Stimulated activated CD4-positive, alpha-beta T cell treated with anti-CD3 and anti-CD28 coated beads, Interleukin-12 subunit alpha, Interleukin-12 subunit beta, amount 100 ng/mL, for 4 hours (primary cell): ENCODE measurements at places on chromosomes 6 and 20.

DNA sequence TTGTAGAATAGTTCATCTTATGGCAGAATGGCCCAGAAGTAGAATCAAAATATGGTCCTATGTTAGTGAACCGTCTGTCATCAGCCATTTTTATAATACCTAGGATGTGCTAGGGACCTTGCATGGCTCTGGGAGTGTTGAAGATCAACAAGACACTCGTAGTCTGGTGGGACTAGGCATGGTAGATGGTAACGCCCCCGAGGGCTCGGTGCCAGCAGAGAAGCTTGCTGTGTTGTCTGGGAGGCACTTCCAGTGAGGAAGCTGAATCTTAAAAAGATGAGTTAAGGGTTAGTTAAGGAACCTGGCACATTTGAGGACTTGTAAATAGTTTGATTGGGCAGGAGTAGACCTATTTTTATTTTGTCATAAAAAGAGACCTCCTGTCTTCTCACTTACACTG is 82.4 kb downstream of the MAP3K4 start:
- DNase-seq: no peak

GRCh38 chr6:13767121-13767808 is 47.1 kb downstream of the MCUR1 start:
- peak; percentile 22 for DNase-seq

DNA sequence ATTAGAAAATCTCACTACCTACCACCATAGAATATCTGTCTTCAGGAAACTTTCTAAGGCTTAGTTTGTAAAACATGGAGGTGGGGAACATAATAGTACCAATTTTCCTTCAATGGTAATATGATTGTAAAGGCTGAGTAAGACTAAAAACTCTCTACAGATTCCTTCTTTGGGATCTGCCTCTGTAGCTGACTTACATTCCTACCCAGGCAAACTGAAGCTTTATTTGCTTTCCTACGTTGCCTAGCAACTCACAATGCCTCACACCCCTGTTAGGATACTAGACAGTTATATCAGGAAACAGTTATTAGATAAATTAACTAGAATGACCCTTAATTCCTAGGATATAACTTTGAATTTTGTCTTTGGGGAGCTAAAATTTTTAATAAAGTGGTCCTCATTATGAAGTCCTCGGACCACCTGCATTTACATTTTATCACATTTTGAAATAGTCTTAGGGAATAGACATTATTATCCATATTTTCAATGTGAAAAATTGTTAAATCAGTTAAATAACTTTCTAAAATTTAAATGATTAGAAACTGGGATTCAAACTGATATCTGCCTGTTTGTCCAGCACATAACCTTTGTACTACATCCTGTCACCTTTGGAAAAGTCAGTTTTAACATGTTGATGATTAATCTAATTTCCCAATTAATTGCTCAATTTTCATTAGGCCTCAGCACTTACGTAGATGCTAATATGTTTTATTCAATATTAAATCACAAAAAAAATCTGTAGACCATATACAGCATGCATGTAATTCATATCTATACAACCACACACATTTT is 591.4 kb downstream of the RNF144B start:
- DNase-seq: no peak

GRCh38 chr20:52010541-52010940 is 181.0 kb downstream of the ZFP64 start:
- no peak for DNase-seq

- no peak for DNase-seq
Observed at GRCh38 chr20:42005211-42005610, 387.0 kb upstream of the CHD6 start.

DNA sequence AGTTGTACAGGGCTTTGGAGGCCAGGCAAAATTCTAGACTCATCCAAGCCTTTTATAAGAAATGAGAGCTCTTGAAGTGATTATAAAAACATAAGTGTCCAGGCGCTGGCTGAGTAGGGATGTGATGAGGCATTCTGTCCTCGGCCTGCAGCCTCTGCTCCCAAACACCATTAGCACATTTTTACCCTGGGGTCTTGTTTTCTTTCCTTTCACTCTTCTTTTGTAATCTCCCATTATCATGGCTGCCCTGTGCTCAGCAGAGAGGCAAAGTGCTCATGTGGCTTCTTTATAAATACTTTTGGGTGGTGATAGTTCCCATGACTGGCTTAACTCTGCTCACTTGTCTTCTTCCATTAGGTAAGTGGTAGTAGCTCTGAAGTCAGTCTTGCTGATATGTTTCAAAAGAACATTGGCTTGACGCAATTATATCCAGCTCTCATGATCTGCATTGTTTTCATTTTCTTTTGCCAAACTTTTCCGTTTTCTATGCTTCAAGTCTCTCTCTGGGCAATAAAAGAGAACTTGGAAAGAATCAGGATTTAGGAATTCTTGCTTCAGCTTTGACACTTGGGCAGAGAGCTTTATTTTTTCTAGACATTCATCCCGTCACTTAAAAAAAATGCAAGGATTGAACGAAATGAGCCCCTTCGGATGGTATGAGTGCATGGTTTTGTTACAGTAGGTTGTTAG is 61.1 kb downstream of the CAP2 start:
- no peak for DNase-seq

GRCh38 chr6:110514818-110515217 is 38.4 kb upstream of the SLC22A16 start:
- DNase-seq: no peak

DNA sequence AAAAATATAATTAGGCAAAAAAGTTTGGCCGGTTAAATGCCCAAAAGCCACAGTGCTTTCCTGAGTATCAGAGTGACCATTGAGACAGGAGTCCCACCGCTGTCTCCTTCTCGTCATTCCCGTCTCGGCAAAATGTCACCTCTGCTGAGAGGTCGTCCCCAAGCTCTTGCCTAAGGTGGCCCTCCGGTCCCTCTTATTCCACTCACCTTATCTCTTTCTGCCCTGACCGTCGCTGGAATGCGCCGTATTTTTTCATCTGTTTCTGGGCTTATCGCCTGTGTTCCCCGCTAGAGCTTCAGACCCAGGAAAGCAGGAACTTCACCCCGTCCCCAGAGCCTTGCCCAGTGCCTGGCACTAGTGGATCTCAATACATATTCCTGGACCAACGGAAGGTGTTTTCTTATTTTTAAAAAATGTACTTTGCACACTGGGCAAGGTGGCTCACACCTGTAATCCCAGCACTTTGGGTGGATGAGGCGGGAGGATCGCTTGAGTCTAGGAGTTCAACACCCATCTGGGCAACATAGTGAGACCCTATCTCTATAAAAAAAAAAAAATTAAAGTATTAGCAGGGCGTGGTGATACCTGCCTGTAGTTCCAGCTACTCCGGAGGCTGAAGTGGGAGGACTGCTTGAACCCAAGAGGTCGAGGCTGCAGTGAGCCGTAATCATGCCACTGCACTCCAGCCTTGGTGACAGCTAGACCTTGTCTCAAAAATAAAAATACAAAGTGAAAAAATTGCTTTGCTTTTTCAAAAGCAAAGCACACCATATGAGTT is 122.8 kb upstream of the PTPN1 start:
- no peak for DNase-seq

DNA sequence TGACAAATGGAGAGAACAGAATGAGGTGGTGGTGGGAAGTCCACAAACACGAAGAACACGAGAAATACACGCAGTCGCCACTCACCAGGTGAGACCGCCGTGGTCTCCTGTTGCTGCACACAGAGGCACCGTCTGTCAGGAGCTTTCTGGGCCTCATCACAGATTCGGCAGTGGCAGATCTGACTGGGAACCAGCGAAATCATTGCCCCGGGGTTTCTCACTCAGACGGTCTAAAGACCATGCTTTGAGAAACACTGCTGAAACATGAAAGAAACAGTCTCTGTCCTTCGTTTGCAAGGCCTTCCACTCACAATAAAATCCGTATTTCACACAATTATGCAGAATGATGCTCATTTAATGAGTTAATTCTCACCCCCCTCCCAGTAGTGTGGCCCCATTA is 130.9 kb upstream of the AFDN start:
- no peak for DNase-seq

- no peak for DNase-seq
Observed at GRCh38 chr6:25042036-25042521, 106.3 kb upstream of the RIPOR2 start.

DNA sequence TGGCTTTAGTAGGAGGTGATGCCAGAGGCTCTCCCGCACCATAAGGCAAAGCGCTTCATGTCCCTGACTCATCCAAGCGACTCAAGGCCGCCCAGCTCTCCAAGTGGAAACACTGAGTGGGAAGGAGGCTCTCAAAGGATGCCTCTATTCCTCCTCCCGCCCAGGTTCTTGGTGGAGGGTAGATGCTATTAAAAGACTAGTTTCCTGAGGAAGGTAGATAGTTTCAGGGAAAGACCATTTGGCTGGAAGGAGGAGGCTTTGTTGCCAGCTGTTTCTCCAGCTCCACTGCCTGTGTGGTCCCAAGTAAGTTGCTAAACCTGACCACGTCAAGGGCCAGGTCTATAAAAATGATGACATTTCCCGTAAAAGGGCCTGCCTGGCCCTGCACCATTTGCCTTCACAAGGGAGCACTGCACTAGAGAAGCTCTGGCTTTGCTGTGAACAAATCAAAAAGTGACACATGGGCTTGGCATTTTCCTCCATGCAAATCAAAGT is 48.2 kb downstream of the GMDS start:
- DNase-seq: no peak

DNA sequence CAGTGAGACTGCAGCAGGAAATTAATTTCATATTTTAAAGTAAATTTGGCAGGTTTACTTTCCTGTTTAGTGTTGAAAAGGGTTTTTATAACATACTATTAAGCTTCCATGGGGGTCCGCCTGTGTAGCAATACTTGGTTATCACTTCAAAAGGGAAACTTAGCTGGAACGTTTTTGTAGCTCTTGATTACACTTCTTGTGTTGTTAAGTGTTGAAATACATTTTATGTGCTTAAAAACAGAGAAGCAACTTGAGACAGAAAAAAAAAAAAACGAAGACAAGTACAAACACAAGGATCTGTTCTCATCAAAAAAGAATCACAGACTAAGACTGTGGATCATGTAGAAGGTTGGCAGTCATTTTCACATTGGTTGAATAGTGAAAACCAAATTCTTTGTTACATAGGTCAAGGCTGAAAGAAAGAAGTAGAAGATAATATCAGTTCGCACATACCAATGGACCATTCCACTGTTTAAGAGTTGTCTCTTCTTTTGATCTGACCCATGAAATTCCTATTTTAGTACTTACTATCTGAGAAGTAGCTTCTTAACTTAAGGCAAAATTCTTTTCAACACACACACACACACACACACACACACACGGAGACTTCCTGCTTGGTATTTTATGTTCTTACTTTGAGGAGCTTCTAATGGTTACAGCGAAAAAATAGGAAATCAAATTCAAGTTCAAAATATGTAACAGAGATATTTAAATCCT is 113.9 kb upstream of the SLC35B3 start:
- no peak for DNase-seq

- no peak for DNase-seq
Observed at GRCh38 chr20:58800134-58800871, 50.4 kb downstream of the GNAS-AS1 start.

- DNase-seq: no peak
Observed at GRCh38 chr6:83192456-83192855, 609 bp downstream of the PGM3 start.

GRCh38 chr6:15796844-15797243 is 134.0 kb upstream of the DTNBP1 start:
- DNase-seq: no peak

- DNase-seq: no peak
Observed at GRCh38 chr20:51507216-51508036, 35.1 kb downstream of the NFATC2 start.

GRCh38 chr20:4329232-4329631 is 313.9 kb upstream of the RNF24 start:
- no peak for DNase-seq

DNA sequence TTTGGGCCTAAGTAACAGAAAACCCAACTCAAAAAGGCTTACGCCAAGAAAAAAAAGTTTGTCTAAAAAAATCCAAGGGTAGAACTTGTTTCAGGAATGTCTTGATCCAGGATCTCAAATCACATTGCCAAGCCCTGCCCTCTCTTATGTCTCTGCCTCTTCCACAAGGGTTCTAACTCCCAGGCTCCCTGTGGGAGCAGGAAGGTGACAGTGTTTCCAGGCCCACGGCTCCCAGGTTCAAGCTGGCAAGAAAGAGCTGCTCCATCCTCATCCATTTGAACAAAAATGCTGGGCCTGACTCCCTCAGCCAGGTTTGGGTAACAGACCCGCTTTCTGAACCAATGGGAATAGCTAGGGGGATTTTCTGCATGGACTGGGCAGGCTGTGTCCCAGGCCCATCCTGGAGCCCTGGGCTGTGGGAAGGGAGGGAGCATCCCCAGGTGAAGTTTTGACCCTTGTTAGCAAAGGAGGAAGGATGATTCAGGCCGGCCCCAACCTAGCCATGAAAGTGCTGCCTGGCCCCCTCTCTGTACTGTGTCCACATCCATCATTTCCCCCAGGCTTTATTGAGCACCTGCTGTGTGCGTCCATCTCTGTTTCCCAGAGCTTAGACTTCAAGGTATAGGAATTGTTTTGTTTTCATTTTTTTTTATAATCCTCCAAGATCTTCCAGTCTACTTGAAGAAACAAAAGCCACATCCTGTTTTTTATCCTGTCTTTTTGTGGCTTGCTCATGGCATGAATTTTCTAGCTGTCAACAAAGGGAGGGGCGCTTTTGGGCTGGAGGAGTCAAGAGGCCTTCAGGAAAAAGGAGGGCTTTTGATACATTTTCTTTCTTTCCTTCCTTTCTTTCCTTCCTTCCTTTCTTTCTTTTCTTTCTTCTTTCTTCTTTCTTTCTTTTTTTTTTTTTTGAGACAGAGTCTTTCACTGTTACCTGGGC is 159.8 kb downstream of the TFAP2C start:
- DNase-seq: no peak

GRCh38 chr6:44682280-44682679 is 294.8 kb downstream of the CDC5L start:
- DNase-seq: no peak

- no peak for DNase-seq
Observed at GRCh38 chr20:11979306-11979990, 61.8 kb downstream of the BTBD3 start.

- DNase-seq: no peak
Observed at GRCh38 chr6:121434037-121434770, 1.2 kb upstream of the GJA1 start.

GRCh38 chr20:45229264-45230056 is 8.3 kb downstream of the SEMG2 start:
- peak; percentile 48 for DNase-seq

DNA sequence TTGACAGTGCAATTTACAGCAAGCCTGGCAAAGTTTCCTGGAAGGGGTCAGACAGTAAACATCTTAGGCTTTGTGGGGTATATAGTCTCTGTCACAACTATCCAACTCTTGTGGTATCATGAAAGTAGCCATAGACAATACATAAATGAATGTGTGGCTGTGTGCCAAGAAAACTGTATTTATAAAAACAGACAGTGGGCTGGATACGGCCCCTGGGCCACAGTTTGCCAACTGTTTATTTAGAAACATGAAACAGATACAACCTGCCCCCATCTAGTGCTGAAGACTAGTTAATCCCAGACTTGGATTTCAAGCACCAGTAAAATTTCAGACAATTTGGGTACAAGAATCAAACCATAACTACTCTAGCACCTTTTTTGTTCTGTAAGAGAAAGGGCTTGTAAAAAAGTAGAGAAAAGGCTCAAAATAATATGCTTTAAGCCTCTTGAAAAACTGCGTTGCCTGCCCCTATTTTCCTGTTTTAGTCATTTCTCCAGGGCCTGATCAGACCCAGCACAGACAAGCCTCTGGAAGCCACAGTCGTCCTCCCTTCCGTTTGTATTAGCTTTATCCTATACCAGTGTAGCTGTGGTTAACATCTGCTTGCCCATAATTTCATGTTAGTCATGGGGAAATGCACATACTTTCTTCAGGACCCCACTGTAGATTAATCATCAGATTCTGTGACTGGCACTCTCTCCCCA is 30.8 kb downstream of the JAG1 start:
- DNase-seq: no peak

- no peak for DNase-seq
Observed at GRCh38 chr6:24376871-24377270, 19.0 kb upstream of the DCDC2 start.
